ENCODE measurements at places on chromosomes 1 and 21.
A peak's percentile ranks its signal among the peaks of the same experiment; 100 is the strongest.

DNA sequence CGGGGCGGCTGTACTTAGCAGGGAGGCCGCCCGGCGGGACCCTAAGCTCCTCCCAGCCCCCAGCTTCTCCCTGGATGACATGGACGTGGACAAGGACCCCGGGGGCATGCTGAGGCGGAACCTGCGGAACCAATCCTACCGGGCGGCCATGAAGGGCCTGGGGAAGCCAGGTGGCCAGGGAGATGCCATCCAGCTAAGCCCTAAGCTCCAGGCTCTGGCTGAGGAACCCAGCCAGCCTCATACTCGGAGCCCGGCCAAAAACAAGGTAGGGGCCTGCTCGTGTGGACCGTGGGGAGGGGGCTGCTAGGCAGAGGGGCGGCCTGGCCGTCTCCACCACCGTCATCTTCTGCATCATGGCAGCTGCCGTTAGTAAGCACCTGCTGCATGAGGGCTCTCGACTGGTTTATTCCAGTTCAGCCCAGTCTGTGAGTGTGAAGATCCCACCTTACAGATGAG, 9.0 kb downstream of the ARHGEF16 start:
- no peak for DNase-seq

DNA sequence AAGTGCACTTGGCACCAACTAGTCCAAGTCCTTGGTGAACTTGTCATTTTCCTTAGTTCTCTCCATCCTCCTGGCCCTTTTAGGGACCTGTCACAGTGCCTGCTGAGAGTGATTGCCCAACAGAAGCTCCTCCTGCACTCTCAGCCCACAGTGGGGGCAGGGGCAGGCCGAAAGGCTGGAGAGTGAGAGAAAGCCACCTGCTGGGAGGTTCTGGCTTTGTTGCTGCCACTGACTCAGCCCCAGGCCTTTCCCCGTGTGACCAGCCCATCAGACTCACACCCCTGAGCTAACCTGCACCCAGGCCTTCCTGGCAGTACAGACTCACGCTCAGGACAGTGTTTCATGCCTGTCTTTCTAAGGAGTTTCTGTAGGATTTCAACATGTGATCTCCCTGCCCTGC, 17.1 kb upstream of the PROK1 start:
- DNase-seq, result peak; percentile 73

DNA sequence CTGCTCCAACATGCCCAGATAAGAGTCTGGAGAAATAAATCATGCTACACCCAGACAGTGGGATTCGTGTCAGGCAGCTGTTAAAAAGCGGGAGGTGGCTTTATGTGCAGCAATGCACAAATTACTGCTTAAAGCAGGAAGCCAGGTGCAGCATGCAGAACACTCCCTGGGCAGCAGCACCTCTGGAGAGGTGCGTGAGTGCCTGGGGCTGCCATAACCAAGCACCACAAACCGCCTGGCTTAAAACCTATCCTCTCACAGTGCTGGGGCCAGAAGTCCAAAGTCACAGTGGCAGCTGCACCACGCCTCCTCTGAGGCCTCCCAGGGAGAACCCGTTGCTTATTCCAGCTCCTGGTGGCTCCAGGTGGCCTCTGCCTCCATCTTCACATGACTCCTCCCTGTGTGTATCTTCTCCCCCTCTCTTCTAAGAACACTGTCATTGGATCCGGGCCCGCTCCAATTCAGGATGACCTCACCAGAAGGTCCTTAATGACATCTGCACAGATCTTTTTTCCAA, 115.6 kb downstream of the SIK1 start:
- no peak for DNase-seq

DNA sequence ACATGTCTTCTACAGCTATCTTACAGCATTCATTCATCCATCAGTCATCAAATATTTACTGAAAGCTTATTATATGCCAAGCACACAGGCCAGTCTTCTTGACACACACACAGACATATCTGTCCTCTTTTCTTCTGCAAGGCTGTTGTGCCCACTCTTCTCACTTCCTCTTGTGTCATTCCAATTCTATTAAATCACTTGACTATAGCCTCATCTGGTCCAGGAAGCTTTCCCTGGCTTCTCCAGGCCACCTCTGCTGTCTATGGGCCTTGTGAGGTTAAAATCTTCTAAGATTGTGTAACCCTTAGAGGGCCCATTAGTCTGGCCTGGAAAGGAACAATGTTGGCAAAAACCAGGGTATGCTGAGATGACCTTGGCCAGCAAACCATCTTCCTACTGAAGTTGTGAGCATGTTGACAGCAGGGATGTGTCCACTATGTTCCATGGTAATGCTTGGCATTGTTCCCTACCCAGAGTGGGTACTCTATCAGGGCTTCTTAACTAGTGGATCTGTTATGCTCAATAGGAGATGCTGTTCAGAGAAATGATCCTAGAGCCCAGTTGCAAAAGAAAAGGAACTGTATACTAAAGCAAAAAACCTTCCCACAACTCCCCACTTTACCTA, 5.3 kb downstream of the TRAF3IP3 start:
- no peak for DNase-seq

DNA sequence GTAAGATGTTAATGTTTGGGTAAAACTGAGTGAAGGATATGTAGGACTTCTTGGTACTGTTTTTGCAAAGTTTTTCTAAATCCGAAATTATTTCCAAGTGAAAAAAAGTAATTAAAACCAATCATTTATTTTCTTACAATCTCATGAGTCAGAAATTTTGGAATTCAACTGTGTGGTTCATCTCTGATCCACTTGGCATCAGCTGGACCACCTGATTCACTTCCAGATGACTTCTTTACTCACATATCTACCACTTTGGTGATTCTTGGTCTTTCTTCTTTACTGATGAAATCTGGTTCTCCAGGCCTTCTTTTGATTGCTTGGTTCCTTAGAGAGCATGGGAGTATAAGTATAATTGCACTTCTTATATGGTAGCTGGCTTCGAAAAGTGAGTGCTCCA, 254.9 kb upstream of the CACYBP start:
- DNase-seq, result no peak
